ENCODE measurements at places on chromosomes 2 and 18.

DNA sequence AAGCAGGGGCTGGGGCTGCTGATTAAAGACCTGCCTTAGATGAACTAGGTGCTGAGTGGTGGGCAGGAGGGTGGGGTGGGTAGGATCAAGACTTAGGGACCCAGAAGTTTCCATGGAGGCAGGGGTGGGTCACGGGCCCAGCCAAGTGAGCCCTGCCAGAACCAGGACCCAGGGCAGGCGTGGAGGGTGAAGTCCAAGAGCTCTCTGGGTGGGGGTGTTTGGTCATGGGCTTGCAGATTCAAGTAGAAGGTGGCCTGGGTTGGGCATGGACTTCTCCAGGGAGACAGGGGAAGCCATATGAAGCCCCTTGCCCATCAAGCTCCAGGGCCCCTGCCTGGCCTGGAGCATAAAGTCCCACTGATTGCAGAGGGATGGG lies 168.8 kb downstream of the SMAD7 start:
- DNase-seq: no peak

DNA sequence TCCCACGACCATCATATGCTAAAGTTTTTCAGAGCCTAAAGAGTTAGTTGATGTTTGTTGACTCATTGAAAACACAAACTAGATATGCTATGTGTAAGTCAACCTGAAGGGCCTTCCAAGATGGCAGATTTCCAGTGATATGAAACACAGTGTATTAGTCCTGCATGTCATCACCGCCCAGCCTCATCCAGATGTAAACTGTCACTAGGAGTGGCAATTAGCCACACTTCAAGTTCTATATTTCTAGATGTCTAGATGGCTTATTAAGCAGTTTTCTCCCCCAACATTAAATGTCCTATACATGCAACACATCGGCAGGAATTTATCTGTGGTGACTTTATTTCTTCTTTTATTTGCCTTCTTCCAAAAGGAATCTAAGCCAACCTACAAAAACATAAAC lies 444.1 kb upstream of the SMIM21 start:
- DNase-seq: no peak

- DNase-seq: no peak
Observed at GRCh38 chr2:173831312-173832229, 133.6 kb downstream of the SP3 start.

GRCh38 chr2:148642891-148643416 lies 1.6 kb upstream of the EPC2 start:
- no peak for DNase-seq
